ENCODE measurements at places on chromosomes 2 and 18. TPM values are rescaled to one million over a fixed set of nuclear protein-coding genes. Genes with fewer than 3 reads are reported as not detected.

DNA sequence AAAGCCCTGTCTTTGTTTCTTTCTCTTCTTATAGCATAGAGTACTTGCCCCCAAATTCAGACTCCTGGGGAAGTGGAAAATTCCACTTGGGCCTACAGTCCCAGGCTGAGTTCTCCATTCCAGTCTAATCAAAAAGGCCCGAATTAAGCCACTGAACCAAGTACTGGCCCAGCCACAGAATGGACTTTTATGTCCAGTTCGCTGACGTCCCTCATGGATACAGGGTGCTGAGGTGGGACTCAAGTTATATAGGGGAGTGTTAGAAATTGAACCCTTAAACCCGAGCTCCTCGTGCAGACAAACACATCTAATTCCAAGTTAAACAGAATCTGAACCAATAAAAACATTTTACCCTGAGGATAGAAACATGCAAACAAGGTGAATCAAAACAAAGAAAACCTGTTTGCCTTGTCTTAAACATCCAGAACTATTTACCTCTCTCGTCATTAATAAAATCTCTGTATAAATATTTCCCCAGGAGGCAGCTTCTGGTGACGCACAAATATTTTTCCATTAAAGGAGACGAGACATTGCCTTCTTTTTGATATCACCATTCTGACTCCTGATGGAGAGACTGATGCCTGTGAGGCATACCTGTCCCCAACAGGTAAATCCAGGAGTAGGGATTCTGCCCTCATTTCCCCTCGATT, 136.8 kb upstream of the ARL4C start:
- H3K27me3 ChIP-seq = peaks cover 10% of the 10 kb centered on the region
- no peak overlapping the region for H3K27ac ChIP-seq
- H3K4me3 ChIP-seq = no peak overlapping the region
- H3K4me1 ChIP-seq = no peaks in the 10 kb centered on the region
- DNase-seq = no peak

DNA sequence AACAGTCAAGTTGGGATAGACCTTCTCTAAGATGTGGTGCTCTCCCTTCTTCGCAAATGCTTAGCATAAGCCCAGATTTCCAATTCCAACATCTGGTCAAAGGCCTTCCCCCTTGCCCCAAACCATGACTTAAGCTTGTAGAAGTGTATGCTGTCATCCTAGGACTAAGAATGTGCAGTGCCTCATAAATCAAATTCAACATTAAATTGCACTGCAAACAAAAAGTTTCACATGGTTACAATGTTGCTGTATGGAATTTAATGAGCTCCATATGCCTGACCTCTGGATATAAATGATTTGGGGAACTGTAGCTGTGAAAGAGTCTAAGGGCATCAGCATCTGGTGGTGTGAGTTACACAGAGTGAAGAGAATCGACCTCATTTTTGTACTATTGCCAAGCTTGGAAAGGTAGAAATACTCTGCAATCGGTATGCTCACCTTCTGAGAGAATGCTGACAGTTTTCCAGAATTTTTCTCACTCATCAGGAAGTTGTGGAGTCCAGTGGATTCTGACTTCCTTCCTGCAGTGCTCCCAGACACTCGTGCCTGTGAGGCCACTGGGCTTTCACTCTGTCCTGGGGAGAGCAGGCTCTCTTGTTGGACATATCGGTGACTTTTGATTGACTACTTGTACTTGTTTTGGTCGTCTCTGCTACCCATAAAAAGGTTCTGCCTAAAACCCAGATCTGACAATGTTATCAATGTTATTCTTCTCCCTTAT, 40.6 kb downstream of the FASTKD2 start:
- H3K4me1 ChIP-seq = peaks cover 1% of the 10 kb centered on the region
- no peak overlapping the region for H3K4me3 ChIP-seq
- H3K27ac ChIP-seq = no peak overlapping the region
- H3K27me3 ChIP-seq = no peaks in the 10 kb centered on the region
- no peak for DNase-seq
- H3K36me3 ChIP-seq = no peaks in the 10 kb centered on the region

DNA sequence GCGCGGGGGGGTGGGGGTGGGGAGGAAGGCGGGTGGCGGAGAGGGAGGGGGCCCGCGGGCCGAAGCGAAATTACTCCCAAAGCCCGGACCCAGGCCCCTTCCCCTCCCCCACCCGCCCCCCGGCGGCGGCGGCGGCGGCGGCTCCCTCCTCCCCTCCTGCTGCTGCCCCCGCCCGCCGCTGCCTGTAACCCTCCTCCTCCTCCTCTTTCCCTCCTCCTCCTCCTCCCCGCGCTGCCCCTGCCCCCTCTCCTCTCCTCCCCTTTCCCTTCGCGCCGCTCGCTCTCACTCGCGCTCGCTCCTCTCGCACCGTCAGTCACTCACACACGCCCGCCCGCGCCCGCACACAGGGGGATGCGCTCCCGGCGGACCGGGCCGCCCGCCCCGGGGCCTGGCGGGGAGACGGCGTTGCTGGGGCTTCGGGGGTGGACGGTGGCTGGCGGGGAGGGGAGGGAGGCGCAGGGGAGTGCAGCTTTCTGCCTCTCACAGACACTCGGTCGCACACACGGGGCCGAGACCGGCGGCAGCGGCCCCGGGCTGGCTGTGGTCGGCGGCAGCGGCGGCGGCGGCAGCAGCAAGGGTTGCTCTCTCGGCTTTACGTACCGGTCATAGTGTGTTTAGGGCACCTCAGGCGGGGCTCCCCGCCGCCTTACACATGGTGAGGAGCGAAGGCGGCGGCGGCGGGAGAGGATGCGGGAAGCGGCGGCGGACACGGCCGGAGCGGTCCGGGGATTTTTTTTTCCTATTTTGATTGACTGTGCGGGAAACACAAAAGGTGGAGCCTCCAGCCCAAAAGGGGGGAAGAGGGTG, 405 bp downstream of the SP3 start:
- peaks cover 40% of the 10 kb centered on the region for H3K4me1 ChIP-seq
- peak overlapping the region; percentile 98 for H3K4me3 ChIP-seq
- DNase-seq = peak; percentile 91
- H3K27ac ChIP-seq = peak overlapping the region; percentile 98

GRCh38 chr2:22579341-22579740, 805.6 kb upstream of the KLHL29 start:
- H3K36me3 ChIP-seq = no peaks in the 10 kb centered on the region
- DNase-seq = no peak
- no peaks in the 10 kb centered on the region for H3K27me3 ChIP-seq
- no peaks in the 10 kb centered on the region for H3K4me1 ChIP-seq

GRCh38 chr2:156778916-156779315, 342.7 kb downstream of the GPD2 start:
- no peak overlapping the region for H3K27ac ChIP-seq
- H3K4me3 ChIP-seq = no peak overlapping the region
- DNase-seq = no peak
- no peaks in the 10 kb centered on the region for H3K27me3 ChIP-seq
- no peaks in the 10 kb centered on the region for H3K36me3 ChIP-seq

DNA sequence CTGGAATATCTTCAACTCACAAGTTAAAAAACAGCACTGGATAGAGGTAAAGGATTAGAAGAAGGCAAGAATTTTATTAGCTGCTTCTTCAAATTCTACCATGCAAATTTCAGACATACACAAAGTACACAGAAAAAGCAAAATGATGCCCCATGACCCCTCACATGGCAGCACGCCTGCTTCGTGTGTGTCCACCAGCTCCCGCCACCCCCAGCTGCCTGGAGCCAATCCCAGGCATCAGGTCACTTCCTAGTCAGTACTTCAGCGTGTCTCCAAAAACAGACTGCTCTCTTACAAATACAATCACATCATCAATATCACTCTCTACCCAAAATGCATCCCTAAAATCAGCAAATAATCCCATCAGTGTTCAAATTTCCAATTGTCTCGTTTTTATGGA, 35.8 kb downstream of the IMPA2 start:
- no peak for DNase-seq
- peaks cover 39% of the 10 kb centered on the region for H3K4me1 ChIP-seq
- no peak overlapping the region for H3K27ac ChIP-seq

DNA sequence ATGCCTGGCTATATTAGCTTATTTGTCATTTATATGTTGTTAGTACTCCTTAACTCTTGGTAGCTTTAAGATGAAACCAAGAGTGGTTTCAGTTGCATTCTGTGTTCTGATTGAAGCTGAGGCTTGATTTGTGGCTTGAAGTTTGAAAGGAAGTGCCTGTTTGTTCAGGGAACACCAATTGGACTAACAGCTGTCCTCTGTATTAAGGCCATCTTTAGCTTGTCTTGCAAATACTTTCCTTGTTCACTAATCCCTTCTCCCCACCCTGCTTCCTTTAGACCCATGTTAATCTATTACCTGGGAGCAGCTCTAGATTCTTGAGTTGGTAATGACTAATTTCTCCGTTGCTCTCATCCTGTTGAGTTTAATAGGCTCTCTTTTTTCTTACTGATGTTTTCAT, 13.4 kb downstream of the ITGA6 start:
- H3K27ac ChIP-seq = no peak overlapping the region
- no peaks in the 10 kb centered on the region for H3K36me3 ChIP-seq
- H3K4me1 ChIP-seq = peaks cover 48% of the 10 kb centered on the region
- no peak overlapping the region for H3K4me3 ChIP-seq

GRCh38 chr2:9941196-9941995, 10.1 kb upstream of the GRHL1 start:
- H3K4me3 ChIP-seq = no peak overlapping the region
- H3K36me3 ChIP-seq = no peaks in the 10 kb centered on the region
- no peaks in the 10 kb centered on the region for H3K4me1 ChIP-seq
- H3K27me3 ChIP-seq = no peaks in the 10 kb centered on the region

- no peaks in the 10 kb centered on the region for H3K36me3 ChIP-seq
- DNase-seq = no peak
- no peak overlapping the region for H3K27ac ChIP-seq
- peaks cover 18% of the 10 kb centered on the region for H3K4me1 ChIP-seq
- H3K27me3 ChIP-seq = no peaks in the 10 kb centered on the region
Measured at GRCh38 chr2:120177001-120177621, 46.1 kb downstream of the TMEM185B start.

GRCh38 chr2:29195796-29196195, 80.6 kb downstream of the CLIP4 start:
- no peaks in the 10 kb centered on the region for H3K27me3 ChIP-seq
- no peaks in the 10 kb centered on the region for H3K4me1 ChIP-seq
- no peak overlapping the region for H3K27ac ChIP-seq
- H3K36me3 ChIP-seq = no peaks in the 10 kb centered on the region

DNA sequence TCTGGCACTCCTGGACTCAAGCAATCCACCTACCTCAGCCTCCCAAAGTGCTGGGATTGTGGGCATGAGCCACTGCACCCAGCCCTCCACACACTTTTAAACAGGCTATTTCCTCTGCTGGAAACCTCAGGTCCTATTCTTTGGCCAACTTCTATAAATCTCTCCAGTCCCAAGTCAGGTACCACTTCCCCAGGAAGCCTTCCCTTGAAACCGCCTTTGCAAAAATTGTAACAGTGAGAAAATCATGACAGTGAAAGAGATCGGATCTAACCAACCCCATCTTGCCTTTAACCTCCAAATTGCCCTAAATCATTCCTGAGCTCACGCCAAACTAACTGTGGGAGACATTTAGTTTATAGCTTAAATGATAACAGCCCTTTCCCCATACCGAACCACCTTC, 67.3 kb upstream of the CABLES1 start:
- no peaks in the 10 kb centered on the region for H3K36me3 ChIP-seq
- no peaks in the 10 kb centered on the region for H3K4me1 ChIP-seq
- no peak overlapping the region for H3K4me3 ChIP-seq
- H3K27me3 ChIP-seq = no peaks in the 10 kb centered on the region

Gene EN1
- total RNA-seq = 3.9 TPM

Gene ASXL3
- total RNA-seq = 0.04 TPM

Gene STK17B
- total RNA-seq = 4.4 TPM

Gene CD207
- total RNA-seq = not detected

Data from gastrocnemius medialis (tissue), 4 donors.